ENCODE measurements at places on chromosomes 16 and 17.

GRCh38 chr17:18246880-18247612, 11.5 kb downstream of the FLII start:
- H3K4me1 ChIP-seq, result no peaks in the 10 kb centered on the region
- DNase-seq, result peak; percentile 68
- no peak overlapping the region for H3K27ac ChIP-seq
- no peaks in the 10 kb centered on the region for H3K27me3 ChIP-seq
- no peak overlapping the region for H3K4me3 ChIP-seq

DNA sequence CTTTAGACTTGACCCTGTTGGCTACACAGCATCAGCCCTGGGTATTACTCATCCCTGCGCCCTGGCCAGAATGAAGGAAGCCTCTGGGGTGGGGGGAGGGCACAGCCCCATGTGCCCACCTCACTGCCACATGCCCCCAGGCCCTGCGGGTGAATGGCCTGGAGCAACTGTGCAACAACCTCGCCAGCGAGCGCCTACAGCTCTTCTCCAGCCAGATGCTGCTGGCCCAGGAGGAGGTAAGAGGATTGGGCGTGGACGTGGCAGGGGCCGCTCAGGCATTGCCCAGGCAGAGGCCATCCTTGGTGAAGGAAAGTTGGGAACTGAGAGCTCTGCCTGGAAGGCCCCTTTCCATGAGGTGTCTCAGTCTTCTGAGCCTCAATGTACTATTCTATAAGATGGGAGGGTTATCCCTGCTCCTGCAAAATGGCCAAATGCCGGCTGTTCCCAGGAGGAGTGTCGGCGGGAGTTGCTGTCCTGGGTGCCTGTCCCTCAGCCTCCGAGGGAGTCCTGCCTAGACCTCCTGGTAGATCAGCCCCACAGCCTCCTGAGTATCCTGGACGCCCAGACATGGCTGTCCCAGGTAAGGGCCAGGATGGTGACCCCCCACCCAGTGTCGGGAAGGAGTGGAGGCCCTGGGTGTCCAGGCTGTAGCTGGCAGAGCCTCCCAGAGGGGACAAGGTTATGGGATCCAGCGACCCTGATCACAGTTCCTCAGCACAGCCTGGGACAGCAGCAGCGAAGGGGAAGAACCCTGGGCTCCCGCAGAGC, 8.9 kb downstream of the MYO15B start:
- H3K4me1 ChIP-seq, result no peaks in the 10 kb centered on the region
- no peaks in the 10 kb centered on the region for H3K27me3 ChIP-seq
- H3K4me3 ChIP-seq, result no peak overlapping the region
- no peaks in the 10 kb centered on the region for H3K36me3 ChIP-seq
- no peak overlapping the region for H3K27ac ChIP-seq
- DNase-seq, result no peak

- peak; percentile 41 for DNase-seq
- peak overlapping the region; percentile 74 for H3K27ac ChIP-seq
- H3K4me3 ChIP-seq, result no peak overlapping the region
- H3K4me1 ChIP-seq, result peaks cover 32% of the 10 kb centered on the region
- no peaks in the 10 kb centered on the region for H3K27me3 ChIP-seq
Measured at GRCh38 chr17:15351925-15352324, 10.5 kb upstream of the TEKT3 start.

GRCh38 chr16:1036726-1037393, 35.7 kb upstream of the SSTR5 start:
- H3K4me3 ChIP-seq, result no peak overlapping the region
- H3K27me3 ChIP-seq, result no peaks in the 10 kb centered on the region
- no peaks in the 10 kb centered on the region for H3K36me3 ChIP-seq
- peak; percentile 70 for DNase-seq
- peaks cover 19% of the 10 kb centered on the region for H3K4me1 ChIP-seq
- H3K27ac ChIP-seq, result no peak overlapping the region

DNA sequence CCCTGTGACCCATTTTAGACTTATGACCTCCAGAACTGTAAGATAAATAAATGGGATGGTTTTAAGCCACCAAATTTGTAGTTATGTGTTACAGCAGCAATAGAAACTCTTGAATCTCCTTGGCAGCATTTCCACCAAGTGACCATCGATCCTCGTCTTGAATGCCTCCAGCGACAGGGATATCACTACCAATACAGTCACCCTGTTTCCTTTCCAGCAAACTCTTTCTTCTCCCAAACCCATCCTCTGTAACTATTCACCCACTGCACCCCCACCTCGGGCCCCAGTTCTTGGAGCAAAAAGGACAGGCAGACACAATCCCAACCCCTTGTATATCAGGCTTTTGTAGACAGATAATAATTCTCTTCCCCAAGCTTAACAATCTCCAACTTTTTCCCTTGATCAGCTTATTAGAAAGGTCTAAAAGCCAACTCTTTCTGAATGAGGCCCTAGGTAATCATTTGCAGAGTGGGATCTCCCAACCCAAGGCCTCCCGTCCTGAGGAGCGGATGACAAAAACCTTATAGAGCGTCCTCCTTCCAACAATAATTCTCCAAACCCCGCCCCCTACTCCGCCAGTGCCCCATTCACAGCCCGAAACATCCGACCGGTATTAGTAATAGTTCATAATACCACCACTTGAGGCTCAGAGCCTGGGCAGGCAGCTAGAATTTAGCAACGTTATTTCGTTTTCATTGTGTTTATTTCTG, 14.7 kb upstream of the PLLP start:
- H3K36me3 ChIP-seq, result no peaks in the 10 kb centered on the region
- H3K27ac ChIP-seq, result peak overlapping the region; percentile 79
- DNase-seq, result peak; percentile 89
- peaks cover 8% of the 10 kb centered on the region for H3K4me1 ChIP-seq
- H3K4me3 ChIP-seq, result peak overlapping the region; percentile 9

GRCh38 chr16:87836844-87837581, 32.3 kb downstream of the SLC7A5 start:
- H3K4me1 ChIP-seq, result peaks cover 17% of the 10 kb centered on the region
- H3K36me3 ChIP-seq, result no peaks in the 10 kb centered on the region
- no peaks in the 10 kb centered on the region for H3K27me3 ChIP-seq

GRCh38 chr16:3029491-3030221, 5.8 kb downstream of the THOC6 start:
- peak; percentile 10 for DNase-seq
- H3K4me1 ChIP-seq, result peaks cover 6% of the 10 kb centered on the region
- H3K27ac ChIP-seq, result no peak overlapping the region
- H3K36me3 ChIP-seq, result no peaks in the 10 kb centered on the region

DNA sequence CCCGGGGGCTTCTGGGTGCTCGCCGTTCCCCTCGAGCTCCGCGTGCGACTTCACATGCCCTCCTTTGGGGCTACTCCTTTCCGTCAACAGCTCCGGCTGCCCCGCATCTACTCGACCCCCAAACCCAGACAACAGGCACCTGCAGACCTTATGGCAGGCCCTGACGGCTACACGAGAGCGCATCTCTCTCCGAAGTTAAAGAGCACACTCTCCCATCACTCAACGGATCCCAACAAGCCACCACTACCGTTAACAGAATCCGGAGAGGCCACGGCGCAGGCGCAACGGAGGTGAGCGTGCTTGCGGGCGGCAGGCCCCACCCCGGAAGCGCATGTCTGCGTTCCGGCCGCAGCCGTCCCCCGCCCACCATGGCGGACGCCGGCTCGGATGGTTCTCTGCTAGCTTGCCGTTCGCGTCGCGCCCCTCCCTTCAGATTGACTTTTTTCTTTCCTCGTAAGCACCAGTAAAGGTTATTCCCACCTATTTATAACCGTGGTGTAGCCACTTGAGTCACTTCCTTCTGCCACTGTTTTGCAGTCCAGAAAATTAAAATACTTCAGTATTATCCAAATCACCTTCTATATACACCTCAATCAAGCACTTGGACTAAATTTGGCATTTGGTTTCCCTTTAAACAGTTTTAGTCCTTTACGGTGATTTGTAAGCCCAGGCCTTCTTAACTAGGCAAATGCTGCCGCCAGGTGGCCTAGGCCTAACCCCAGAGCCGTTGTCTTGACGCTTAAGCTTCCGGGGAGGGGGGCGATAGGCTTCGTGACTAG, at the start of gene POLG2:
POLG2 (minus strand) TSS at position 269 of the 779 bp plus-strand sequence; CDS start at position 183, 86 bp downstream.
- peak within 1 kb of the TSS; percentile 60 for H3K4me3 ChIP-seq
- H3K27ac ChIP-seq, result peak within 1 kb of the TSS; percentile 93
- peaks cover 22% of the 10 kb centered on the region for H3K4me1 ChIP-seq
- DNase-seq, result peak; percentile 97

DNA sequence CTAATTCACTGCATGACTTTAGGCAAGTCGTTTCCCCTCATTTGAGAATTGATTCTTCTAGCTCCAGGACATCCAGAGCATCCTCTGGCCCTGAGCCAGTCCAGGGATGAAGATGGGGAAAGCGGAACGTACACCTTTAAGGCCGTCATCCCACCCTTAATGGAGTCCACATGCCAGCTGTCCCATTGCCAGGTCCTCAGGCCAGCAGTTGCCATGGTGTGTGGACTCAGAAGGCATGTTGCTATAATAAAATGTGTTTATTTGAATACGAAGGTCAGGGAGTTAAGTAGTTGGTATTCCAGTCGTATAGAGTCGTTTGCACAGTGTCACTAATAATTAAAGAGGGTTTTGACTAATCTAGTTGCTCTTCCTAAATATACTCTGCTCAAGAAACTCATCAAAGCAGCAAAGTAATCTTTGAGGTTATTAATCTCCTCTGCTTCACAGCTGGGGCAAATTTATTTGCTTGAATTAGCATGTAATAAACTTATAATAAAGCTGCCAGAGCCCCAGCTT, 30.4 kb downstream of the CCDC182 start:
- H3K36me3 ChIP-seq, result no peaks in the 10 kb centered on the region
- DNase-seq, result no peak
- no peak overlapping the region for H3K4me3 ChIP-seq
- H3K27me3 ChIP-seq, result peaks cover 30% of the 10 kb centered on the region
- no peak overlapping the region for H3K27ac ChIP-seq
- no peaks in the 10 kb centered on the region for H3K4me1 ChIP-seq

- H3K4me1 ChIP-seq, result peaks cover 21% of the 10 kb centered on the region
- no peaks in the 10 kb centered on the region for H3K36me3 ChIP-seq
- H3K27me3 ChIP-seq, result no peaks in the 10 kb centered on the region
Measured at GRCh38 chr17:63445954-63446752, at the start of gene CYB561. CYB561 (minus strand) TSS chr17:63446306; CDS start chr17:63437547, 8,759 bp downstream.

DNA sequence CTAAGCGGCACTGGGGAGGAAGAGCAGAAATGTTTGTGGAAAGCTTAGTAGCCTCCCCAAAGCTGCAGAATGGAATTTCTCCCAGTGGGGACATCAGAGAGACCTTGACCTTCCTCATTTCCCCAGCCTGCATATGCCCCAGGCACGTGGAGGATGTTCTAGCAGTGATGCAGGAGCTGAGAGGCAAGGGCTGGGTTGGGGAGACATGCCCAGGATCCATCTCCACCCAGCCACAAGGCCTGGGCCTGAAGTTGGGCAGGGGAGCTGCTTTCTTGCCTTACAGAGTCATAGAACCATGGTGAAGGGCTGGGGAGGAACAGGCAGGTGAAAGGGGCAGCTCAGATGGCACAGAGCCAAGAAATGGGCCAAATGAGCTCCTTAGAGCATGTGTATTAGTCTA, 104.0 kb downstream of the TMEM132E start:
- no peaks in the 10 kb centered on the region for H3K27me3 ChIP-seq
- H3K36me3 ChIP-seq, result no peaks in the 10 kb centered on the region
- H3K27ac ChIP-seq, result no peak overlapping the region
- no peak for DNase-seq
- H3K4me3 ChIP-seq, result no peak overlapping the region

- peaks cover 17% of the 10 kb centered on the region for H3K4me1 ChIP-seq
- no peak overlapping the region for H3K4me3 ChIP-seq
- no peaks in the 10 kb centered on the region for H3K36me3 ChIP-seq
- no peak for DNase-seq
Measured at GRCh38 chr17:47184681-47185080, 4.4 kb downstream of the CDC27 start.

GRCh38 chr17:43949781-43950180, 4.0 kb downstream of the PYY start:
- peaks cover 52% of the 10 kb centered on the region for H3K27me3 ChIP-seq
- H3K4me1 ChIP-seq, result peaks cover 11% of the 10 kb centered on the region
- H3K4me3 ChIP-seq, result no peak overlapping the region
- H3K36me3 ChIP-seq, result no peaks in the 10 kb centered on the region
- no peak overlapping the region for H3K27ac ChIP-seq

DNA sequence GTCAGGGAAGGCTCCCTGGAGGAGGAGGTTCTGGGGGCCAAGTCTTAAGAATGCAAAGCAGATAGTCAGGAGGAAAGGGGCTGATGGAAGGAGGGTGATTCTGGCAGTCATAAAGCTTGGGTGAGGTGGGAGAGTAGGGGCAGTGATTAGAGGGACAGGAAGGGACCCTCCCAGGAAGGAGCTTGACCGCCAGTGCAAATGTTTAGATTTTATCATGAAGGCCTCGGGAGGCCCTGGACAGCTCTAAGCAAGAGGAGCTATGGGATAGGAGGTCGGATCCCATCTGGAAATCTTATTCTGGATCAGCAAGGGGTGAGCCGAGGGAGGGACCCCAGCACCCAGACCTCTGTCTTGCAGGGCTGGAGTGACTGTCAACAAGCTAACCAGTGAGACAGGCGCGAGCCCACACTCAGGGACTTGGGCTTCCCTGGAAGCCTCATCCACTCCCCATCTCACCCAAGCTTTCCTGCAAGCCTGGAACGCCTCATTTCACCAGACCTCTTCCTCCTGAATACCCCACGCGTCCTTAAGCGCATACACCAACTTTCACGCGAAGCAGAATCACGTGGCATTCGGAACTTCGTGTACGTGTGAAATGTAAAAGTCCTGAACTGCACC, 52.0 kb upstream of the CBX4 start:
- no peak overlapping the region for H3K4me3 ChIP-seq
- no peaks in the 10 kb centered on the region for H3K27me3 ChIP-seq
- H3K4me1 ChIP-seq, result peaks cover 8% of the 10 kb centered on the region
- no peak overlapping the region for H3K27ac ChIP-seq
- no peak for DNase-seq

GRCh38 chr16:19127205-19127604, 13.4 kb downstream of the ITPRIPL2 start:
- peaks cover 18% of the 10 kb centered on the region for H3K4me1 ChIP-seq
- no peak overlapping the region for H3K4me3 ChIP-seq
- H3K27ac ChIP-seq, result no peak overlapping the region
- H3K27me3 ChIP-seq, result no peaks in the 10 kb centered on the region

GRCh38 chr17:48642059-48642842, 16.1 kb upstream of the HOXB9 start:
- H3K27ac ChIP-seq, result no peak overlapping the region
- no peaks in the 10 kb centered on the region for H3K36me3 ChIP-seq
- peaks cover 99% of the 10 kb centered on the region for H3K27me3 ChIP-seq
- no peaks in the 10 kb centered on the region for H3K4me1 ChIP-seq
- DNase-seq, result no peak

DNA sequence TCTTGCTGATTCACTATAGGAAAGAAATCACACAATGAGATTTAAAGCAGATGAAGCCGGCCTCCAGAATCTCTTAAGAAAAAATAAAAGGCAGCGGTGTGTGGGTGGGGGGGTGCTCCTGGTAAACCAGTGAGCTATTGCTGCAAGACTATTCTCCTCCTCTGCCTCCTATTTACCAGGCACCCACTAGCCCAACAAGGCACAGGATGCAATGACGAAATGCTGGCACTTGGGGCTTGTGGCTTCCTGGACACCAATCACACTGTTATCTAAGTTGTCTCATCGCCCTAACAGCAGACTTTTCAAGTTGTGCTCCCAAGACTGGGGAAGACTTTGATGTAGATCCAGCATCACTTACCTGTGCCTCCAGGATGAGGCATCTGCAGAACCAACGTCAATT, 50.2 kb upstream of the NDRG4 start:
- no peak for DNase-seq
- no peaks in the 10 kb centered on the region for H3K36me3 ChIP-seq
- peaks cover 9% of the 10 kb centered on the region for H3K27me3 ChIP-seq
- H3K4me3 ChIP-seq, result no peak overlapping the region
- H3K4me1 ChIP-seq, result no peaks in the 10 kb centered on the region
- H3K27ac ChIP-seq, result no peak overlapping the region

GRCh38 chr16:88936556-88937205, 40.3 kb downstream of the CBFA2T3 start:
- H3K4me1 ChIP-seq, result peaks cover 7% of the 10 kb centered on the region
- H3K36me3 ChIP-seq, result no peaks in the 10 kb centered on the region
- DNase-seq, result no peak
- H3K4me3 ChIP-seq, result no peak overlapping the region
- H3K27ac ChIP-seq, result peak overlapping the region; percentile 20
- peaks cover 32% of the 10 kb centered on the region for H3K27me3 ChIP-seq

All from hepatocyte (in vitro differentiated cells).